ENCODE measurements at places on chromosomes 2 and 18.

DNA sequence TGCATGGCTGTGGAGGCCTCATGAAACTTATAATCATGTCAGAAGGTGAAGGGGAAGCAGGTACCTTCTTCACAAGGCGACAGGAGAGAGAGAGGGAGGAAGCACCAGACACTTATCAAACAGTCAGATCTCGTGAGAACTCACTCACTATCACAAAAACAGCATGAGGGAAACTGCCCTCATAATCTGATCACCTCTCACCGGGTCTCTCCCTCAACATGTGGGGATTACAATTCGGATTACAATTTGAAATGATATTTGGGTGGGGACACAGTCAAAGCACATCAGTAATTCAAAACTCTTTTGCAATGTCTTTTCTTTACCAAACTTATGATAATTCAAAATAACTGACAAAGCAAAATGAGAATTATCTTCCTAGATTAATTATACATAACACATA, 8.5 kb upstream of the CCDC68 start:
- no peak for DNase-seq

DNA sequence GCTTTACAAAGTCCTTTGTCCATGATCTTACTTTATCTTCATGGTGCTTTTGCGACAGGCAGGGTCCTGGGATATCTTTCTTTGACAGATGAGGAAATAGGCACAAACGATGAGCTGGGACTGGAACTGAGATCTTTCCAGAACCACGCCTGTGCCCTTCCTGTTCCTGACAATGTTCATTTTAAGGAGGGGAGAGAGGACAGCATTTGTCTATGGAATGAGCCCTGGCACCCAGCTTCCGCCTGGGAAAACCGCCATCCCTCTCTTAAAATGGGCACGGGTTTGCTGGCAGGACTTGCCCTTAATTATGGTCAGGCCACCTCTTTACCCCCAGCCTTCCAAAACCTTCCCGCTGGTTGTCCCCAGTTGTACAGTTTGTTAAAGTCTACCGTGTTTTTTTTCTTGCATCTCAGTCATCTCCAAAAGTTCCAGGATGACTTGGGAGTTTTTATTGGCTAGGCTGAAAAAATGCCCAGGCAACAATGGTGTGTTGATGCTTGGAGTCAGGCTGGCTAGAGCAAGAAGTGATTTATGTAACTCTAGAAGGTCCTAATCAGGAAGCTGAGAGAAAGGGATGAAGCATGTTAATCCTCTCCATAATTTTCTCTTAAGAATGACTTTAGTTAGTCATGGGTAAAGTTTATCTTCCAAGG, 264.9 kb upstream of the EPAS1 start:
- no peak for DNase-seq

DNA sequence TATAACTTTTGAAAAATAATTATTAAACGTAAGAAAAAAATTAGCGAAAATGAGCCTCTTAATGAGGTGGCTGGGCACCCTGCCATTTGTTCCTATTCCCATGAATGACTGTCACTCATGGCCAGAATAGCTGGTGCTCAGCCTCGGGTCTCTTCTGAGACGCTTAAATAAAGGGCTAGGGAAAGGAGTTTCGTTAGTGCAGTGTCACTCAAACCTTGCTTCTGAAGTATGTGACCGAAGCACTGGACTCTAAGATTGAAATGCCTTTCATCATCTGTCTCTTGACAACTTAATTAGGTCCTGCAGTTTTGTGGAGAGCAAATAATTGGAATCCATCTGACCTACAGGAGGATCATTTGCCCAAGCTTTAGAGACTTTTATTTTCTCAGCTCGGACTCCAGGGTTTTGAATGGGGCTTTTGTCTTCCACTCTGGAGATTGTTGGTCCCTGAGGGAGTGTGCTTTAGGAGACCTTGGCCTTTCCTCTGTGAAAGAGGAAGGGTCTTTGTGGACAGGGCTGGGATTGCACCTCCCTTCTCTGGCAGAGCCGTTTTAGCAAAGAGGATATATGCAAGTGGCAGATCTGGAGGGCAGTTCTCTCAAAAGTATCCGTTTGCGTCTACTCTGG, 42.3 kb upstream of the FHOD3 start:
- no peak for DNase-seq

GRCh38 chr2:219001577-219002394, 8.6 kb upstream of the CRYBA2 start:
- no peak for DNase-seq

- no peak for DNase-seq
These were observed 38.4 kb downstream of the KIDINS220 start for GRCh38 chr2:8799004-8799403.

- DNase-seq, result no peak
These were observed 94.8 kb upstream of the ITGB6 start for GRCh38 chr2:160294889-160295288.

- no peak for DNase-seq
These were observed 794 bp downstream of the DLX2 start for GRCh38 chr2:172101821-172102390.

- DNase-seq, result no peak
These were observed 230.7 kb downstream of the AFF3 start for GRCh38 chr2:99911736-99912135.

GRCh38 chr2:105502625-105503334, 103.9 kb upstream of the FHL2 start:
- DNase-seq, result no peak

DNA sequence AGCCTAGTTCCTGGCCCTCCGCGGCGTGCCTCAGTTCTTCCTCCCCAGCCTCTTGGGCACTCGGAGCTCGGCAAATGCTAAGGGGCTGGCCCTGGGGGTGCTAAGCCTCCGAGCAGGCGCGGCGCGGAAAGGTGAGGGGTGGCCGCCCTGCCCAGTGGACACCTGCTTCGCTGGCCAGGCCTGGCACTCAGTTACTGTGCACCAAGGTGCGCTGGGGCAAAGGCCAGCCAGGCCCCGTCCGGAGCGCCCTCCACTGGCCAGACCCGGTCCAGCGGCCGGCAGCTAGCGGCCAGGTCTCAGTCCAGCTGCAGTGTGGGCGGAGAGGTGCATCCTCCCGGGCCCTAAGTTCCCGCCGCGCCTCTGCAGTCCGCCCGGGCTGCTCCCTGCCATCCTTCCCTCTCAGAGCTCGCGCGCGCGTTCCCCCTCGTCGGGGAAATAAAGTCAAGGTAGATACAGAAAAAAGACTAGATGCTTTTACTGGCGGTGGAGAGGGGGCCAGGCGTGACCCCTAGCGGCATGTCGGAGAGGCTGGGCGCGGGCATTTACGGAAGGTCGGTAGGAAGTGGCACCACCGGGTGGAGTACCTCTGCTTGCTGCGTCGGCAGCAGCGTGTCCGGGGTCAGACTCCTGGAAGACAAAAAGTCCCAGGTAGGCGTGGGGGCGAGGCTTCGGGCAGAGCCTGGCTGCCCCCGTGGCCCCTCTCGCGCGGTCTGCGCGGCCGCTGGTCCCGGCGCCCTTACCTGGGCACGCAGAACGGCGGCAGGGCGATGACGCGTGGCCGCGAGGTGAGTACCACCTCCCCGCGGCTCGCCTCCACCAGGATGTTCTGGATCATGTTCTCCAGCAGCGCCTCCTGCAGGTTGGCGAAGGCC, 9.4 kb upstream of the CRYBA2 start:
- no peak for DNase-seq

GRCh38 chr18:30945761-30946160, 96.8 kb downstream of the DSC3 start:
- no peak for DNase-seq

DNA sequence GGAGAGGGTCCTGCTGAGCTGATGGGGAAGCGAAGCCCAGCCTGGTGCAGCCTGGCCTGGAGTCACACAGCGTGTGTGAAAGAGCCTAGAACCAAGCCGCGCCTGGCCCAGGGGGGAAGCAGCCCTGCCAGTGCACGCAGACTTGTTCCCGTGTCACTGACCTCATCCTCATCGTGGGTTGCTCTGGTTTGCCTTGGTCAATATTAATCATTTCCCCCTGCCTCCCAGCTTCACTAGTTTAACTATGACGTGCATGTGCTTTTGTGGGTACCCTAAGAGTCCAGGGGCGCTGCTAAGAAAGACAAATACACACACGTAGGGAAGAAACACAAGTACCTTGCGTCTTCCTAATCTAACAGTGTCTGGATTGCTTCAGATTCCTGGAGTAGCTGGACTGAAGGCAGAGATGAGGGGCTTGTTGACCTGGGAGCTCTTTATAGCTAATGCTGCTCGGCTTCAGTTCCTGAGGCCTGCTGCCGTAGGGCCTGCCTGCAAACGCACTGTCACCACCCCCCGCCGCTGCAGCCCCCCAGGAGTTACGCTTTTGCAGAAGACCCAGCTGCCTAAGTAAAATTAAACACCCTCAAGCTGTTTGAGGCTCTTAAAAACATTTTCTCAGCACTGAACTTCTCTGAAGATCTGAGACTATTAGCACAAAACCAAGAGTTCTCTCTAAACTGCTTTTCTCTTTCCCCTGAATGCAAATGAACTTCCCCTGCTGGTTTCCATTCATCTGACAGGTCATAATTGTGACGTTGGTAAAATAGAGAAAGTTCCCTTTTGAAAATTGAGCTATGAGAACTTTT, 159.2 kb downstream of the FAM210A start:
- no peak for DNase-seq

DNA sequence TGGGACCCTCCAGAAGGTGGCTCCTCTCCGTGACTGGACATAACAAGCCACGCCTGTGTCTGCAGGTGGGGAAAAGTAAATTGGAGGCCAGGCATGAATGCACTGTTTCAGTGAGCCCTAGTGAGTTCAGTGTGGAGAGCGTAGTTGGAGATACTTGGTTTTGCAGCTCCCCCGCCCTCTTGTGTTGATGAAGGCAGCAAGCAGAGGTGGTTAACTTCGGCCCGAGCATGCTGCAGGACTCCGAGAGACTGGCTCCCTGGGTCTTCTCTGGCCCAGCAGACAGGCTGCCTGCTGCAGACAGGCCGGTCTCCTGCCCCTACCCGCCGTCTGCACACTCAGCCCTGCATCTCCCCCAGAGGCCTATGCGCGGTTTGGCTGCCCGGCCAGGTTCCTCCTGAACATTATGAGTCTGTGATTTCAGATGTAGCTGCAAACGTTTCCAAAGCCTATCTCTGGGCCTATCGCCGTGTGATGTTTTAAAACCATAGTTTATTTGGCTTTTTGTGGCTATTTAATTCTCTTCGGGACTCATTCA, 102.4 kb downstream of the LDLRAD4 start:
- no peak for DNase-seq

DNA sequence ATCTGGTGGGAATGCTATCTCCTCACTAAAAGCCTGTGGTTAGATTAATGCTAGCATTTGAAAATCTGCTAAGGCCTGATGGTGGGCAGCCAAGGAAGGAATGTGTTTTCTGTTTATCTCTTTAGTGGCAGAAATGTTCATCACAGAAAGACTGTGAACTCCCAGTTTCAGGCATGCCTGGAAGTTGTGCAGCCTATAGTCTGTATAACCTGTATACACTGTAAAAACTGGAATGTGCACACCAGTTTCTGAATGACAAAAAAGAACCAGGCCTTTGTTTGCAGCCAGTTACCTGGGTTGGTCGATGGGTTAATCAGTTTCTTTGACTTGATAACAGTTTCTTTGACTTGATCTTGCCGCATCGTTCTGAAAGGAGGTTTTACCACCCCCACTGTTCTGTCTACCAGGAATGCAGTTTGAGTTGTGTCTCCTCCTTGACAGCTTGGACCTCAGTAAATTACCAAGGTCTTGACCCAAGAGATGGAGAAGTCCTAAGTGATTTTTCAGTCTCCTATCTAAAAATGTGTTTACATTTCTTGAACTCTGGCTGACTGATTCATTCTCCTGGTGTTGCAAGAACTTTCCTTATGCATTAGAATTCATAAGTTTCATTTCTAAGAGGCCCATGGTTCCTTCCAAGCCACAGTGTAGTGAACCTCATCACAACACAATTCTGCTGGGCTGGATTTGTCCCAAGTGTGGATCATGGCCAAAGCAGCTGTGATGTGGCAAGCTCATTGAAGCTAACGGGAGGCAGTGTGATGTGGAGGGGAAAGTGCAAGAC, 62.2 kb downstream of the KIAA2012 start:
- DNase-seq, result no peak

DNA sequence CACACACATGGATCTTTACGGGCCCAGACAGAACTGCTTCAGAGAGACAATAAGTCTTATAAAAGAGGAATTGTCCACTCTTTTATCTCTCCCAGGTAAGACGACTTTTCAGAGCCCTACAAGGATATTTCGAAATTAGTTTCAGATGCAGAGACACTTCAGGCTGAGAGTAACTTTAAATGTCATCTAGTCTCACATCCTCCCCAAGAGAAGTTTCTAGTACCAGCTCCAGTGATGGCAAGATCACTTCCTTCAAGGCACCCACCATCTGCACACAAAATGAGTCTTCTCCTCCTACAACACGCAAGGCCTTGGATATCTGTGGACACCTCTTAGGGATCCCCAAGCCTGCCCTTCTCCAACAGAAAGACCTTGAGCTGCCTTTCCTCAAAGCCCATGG, 39.0 kb upstream of the KLHL29 start:
- no peak for DNase-seq

GRCh38 chr2:218963601-218964000, 4.1 kb downstream of the CDK5R2 start:
- no peak for DNase-seq

- DNase-seq, result no peak
These were observed 449.4 kb upstream of the SLC14A2 start for GRCh38 chr18:45165871-45166270.

- DNase-seq, result no peak
These were observed at the start of gene ARHGAP25 for GRCh38 chr2:68734688-68735525. Gene ARHGAP25 (plus strand): TSS chr2:68734811. CDS start chr2:68735200, 389 bp downstream.

GRCh38 chr2:121707920-121708361, 28.7 kb downstream of the NIFK start:
- DNase-seq, result no peak

DNA sequence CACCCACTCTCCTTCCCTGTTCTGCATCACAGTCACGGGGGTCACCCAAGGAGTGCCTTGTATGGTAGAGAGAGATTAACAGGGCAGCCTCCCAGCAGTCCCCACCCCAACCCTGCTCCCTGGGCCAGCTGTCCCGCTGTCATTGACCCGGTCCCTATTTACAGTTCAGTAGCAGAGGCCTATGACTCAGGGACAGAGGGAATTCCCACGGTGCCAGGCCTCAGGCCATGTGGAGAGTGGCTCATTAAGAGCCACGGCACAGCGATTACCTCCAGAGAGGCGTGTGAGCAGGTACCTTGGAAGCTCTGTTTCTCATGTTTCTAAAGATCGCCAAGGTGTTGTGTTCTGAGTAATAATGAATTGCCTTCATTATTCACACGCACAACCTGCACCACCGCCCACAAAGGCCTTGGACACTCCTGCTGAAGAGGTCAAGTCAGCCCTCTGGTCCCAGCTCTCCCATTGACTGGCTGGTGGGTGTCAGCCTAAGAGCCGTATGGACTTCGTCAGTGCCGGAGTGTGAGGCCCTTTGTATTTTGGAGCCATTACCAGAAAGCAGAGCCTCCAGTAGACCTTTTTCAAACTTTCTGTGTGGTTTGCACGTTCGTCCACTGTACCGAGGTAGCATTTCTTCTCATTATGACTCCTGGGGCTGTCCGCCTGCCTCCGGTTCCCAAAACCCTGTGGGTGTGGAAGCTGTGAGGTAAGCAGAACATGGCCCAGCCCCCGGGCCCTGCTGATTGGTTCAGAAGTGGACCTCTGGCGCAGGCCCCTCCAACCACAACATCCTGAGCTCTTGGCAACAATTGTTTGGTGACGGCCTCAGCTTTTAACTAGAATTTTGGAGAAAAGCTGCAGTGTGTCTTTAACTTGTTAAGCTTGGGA, 47.0 kb downstream of the SERTAD2 start:
- DNase-seq, result no peak

GRCh38 chr18:13823707-13824395, at the start of gene MC5R:
Gene MC5R (plus strand): TSS chr18:13824149. CDS start chr18:13825766, 1,617 bp downstream.
- no peak for DNase-seq
